ENCODE measurements at places on chromosomes 1 and 21. TPM values are rescaled to one million over a fixed set of nuclear protein-coding genes. Genes with fewer than 3 reads are reported as not detected.

DNA sequence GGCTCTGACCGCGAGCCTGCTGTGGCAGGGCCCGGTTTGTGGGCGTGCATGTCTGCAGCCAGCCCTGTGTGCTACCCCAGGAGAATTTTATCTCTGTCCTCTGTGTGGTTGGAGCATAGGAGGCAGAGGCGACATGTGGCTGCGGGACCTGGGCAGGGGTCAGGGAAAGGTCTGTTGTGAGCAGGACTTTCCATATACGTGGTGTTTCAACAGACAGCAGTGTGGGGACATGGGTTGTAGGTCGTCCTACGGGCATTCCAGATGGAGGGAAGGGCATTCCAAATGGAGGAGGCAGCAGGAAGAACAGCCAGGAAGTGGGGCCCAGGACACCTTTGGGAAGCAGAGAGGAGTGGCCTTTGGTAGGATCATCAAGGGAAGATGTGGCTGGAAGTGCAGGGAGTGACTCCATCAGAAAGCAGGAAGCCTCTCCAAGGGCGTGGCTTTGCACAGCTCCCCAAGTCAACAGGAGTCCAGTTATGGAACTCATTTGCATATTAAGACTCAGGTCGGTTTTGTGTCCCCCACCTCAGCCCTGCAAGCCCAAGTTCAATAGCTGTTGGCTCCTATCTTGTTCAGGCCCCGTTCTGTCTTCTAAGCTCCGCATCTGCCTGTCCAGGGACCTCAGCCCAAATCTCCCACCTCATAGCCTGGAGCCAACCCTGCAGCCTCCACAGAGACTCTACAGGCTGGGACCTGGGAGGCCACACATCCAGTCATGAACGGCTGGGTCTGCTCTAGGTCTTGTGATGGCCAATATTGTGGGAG is 309.1 kb downstream of the MATN1 start:
- no peaks in the 10 kb centered on the region for H3K4me1 ChIP-seq
- DNase-seq, result peak; percentile 3

DNA sequence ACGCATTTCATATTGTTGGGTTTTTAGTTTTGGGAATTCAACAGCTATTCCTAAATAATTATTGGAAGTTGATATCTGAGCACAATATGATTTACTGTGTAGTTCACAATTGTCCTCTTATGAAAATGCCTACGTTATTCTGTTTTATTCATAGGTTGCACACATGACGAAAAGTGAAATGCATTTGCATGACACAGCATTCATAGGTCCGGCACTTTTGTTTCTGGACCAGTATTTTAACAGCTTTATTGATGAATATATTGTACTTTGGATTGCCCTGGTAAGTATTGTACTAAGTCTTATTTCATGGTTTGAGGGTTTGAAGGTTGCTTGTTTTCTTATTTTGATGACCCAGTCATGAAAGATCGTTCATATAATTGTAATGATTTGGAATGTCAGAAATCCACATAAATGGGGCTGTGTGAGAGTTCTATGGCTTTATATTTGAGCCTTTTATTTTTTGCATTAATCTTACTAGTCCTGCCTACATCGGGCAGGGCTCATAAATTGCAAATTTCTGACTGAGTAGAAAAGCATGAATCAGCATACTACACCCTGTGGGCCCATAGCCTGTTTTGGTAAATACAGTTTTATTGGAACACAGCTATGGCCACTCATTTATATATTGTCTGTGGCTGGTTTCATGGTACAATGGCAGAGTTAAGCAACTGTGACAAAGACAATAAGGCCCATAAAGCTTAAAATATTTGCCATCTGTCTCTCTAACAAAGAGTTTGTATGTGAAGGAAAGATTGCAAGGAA is 17.0 kb downstream of the DENND2D start:
- H3K27me3 ChIP-seq, result no peaks in the 10 kb centered on the region
- peak overlapping the region; percentile 62 for H3K27ac ChIP-seq
- H3K36me3 ChIP-seq, result peaks cover 82% of the 10 kb centered on the region
- DNase-seq, result no peak
- H3K4me3 ChIP-seq, result no peak overlapping the region

DNA sequence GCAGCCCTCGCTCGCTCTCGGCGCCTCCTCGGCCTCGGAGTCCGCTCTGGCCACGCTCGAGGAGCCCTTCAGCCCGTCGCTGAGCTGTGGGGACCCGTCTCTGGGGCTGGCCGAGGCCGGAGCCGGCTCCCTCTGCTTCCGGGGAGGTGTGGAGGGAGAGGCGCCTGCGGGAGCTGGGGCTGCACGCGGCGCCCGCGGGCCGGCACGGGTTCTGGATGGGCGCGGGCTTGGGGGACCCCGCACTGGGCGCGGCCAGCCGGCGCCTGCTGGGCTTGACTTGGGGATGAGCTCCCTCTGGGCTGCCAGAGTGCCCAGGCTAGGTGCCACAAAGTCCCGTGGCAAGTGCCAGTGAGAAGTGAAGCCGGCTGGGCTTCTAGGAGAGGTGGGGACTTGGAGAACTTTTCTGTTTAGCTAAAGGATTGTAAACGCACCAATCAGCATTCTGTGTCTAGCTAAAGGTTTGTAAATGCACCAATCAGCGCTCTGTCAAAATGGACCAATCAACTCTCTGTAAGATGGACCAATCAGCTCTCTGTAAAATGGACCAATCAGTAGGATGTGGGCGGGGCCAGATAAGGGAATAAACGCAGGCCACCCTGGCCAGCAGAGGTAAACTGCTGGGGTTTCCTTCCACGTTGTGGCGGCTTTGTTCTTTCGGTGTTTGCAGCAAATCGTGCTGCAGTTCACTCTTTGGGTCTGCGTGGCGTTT is 20.2 kb downstream of the EXOC8 start:
- no peak for DNase-seq
- peaks cover 2% of the 10 kb centered on the region for H3K4me1 ChIP-seq
- H3K4me3 ChIP-seq, result no peak overlapping the region

GRCh38 chr1:99544328-99544727 is 101.6 kb upstream of the PALMD start:
- H3K36me3 ChIP-seq, result no peaks in the 10 kb centered on the region
- no peak overlapping the region for H3K4me3 ChIP-seq
- no peak overlapping the region for H3K27ac ChIP-seq
- H3K27me3 ChIP-seq, result no peaks in the 10 kb centered on the region
- DNase-seq, result no peak

- H3K4me3 ChIP-seq, result no peak overlapping the region
- peaks cover 11% of the 10 kb centered on the region for H3K36me3 ChIP-seq
- no peaks in the 10 kb centered on the region for H3K27me3 ChIP-seq
- H3K4me1 ChIP-seq, result peaks cover 18% of the 10 kb centered on the region
Observed at GRCh38 chr1:9593492-9594465, 5.1 kb downstream of the TMEM201 start.

C1orf87 gene
- total RNA-seq, result not detected

DNA sequence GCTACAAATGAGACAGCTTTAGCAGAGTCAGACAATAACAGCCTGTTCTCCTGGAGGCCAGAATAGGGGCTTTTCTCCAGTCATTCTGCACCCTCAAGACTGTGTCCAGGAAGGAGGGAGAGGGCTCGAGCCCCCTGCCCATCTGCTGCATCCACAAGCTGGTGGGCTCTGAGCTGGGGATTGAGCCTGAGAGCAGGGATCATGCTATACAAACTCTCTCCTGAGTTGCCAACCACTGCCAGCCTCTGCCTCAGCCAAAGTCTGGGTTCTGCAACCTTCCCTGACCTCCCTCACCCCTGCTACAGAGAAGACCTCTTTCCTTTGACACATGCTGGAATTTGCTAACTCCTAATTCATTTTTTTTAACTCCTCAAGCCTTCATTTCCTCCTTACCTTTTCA is 14.8 kb upstream of the PPM1J start:
- H3K4me3 ChIP-seq, result no peak overlapping the region
- DNase-seq, result no peak
- H3K27ac ChIP-seq, result no peak overlapping the region

- DNase-seq, result no peak
- no peaks in the 10 kb centered on the region for H3K36me3 ChIP-seq
- H3K27ac ChIP-seq, result peak overlapping the region; percentile 30
- peaks cover 10% of the 10 kb centered on the region for H3K4me1 ChIP-seq
- no peaks in the 10 kb centered on the region for H3K27me3 ChIP-seq
Observed at GRCh38 chr1:160375788-160376524, 9.1 kb downstream of the NHLH1 start.

GRCh38 chr1:89946532-89946931 is 48.4 kb upstream of the ZNF326 start:
- no peaks in the 10 kb centered on the region for H3K36me3 ChIP-seq
- no peaks in the 10 kb centered on the region for H3K27me3 ChIP-seq
- H3K27ac ChIP-seq, result no peak overlapping the region
- no peak overlapping the region for H3K4me3 ChIP-seq

DNA sequence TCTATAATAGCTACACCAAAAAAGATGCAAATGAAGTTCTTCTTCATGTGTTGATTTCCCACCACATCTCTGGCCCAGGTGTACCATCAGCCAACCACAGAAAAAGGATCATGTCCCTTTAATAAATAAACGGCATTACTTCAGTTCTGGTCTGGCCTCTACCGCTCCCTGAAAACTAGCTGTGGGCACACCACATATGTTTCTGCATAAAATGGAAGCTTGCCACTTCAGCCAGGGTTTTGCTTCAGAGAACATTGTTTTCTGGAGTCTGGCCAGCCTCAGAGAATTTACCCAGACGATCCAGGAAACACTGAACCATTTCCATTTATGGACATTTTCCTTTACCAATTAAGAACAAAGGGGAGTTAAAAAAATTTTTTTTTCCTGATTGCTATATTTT is 5.8 kb upstream of the LAMC2 start:
- H3K4me3 ChIP-seq, result no peak overlapping the region
- no peaks in the 10 kb centered on the region for H3K36me3 ChIP-seq
- peaks cover 3% of the 10 kb centered on the region for H3K4me1 ChIP-seq
- H3K27me3 ChIP-seq, result peaks cover 2% of the 10 kb centered on the region
- DNase-seq, result no peak

DNA sequence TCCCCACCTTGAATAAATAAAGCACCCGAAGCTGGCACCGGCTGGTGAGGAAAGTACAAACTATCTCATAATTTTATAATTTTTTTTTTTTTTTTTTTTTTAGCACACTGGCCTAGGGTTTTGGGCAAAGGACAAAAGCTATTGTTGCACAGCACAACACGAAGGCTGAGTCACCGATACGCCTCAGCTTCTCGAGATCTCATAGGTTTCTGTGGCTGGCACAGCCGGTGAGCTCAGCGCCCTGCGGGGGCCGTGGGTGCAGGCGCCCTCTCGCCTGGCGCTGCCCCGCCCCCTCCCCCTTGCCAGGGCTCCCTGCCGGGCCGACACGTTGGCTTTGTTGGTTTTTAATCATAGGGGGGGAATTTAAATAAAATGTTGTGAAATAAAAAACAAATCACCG is 17.2 kb downstream of the CASZ1 start:
- H3K27me3 ChIP-seq, result no peaks in the 10 kb centered on the region
- H3K4me1 ChIP-seq, result no peaks in the 10 kb centered on the region
- H3K36me3 ChIP-seq, result no peaks in the 10 kb centered on the region
- no peak overlapping the region for H3K4me3 ChIP-seq
- no peak overlapping the region for H3K27ac ChIP-seq
- no peak for DNase-seq

Data from activated T-helper 2 cell treated with anti-CD3 and anti-CD28 coated beads, Interferon-gamma antibody, Interleukin-2, Interleukin-4, amounts not matched to agents 10 μg/mL and 5 μg/mL and 100 μg/mL, durations not matched to agents 14 hours and 24 hours and 36 hours (primary cell).